Right renal cortex interstitium (tissue), 3 donors: ENCODE measurements at places on chromosomes 12 and 14.
A peak's percentile ranks its signal among the peaks of the same experiment; 100 is the strongest.

DNA sequence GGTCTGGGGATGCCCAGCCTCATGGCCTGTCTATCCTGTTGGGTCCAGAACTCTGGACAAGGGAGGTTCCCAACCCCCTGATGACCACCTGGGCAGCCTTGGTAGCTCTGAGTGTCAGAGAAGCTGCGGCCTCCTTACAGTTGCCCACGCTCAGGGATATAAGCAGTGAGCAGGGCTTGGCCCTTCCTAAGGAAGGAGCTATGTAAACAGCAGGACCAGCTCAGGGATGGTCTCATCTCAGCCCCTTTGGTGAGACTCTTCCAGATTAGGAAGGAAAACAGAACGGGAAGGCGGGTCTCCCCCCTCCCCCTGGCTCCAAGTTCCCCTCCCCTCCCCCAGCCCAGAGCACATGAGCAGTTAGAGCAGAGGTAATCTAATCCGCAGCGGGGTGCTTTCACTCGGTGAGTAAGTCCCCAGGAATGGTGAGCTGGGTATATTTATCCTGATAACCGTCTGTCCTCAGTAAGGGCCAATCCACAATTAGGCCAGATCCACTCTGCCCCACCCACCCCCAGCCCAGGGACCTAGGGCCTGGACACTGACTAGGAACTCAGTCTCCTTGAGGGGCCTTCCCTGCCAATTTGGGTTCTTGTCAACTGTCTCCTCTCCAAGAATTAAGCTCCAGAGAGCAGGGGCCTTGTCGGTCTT, 29.5 kb upstream of the RPLP0 start:
- DNase-seq: peak; percentile 47

DNA sequence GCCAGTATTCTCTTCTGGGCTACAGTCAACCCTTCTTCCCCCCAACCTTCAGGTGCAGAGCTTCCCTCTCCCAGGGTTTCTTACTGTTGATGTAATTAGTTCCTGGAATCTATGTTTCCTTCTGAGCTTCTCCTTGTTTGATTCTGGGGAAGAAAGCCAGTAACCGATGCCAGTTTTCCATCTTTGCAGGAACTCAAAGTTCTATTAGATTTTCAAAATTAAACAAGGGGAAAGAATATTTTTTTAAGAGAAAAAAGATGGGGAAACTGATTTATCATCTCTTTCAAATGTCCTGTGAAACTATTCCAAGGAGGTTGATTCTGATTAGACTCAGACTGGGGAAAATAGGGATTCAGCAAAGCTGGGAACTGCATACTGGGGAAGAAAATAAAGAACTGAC, 17.9 kb upstream of the FAM234B start:
- DNase-seq: no peak

DNA sequence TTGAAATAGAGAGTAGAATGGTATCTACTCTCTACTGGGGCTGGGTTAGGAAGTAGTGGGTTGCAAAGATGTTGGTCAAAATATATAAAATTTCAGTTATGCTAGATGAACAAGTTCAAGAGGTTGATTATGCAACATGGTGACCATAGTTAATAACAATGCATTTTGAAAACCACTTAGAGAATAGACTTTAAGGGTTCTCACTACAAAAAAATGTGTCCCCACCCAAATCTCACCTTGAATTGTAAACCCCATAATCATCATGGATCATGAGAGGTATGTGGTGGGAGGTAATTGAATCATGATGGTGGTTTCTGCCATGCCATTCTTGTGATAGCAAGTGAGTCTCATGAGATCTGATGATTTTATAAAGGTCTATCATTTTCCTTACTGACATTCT, 94.0 kb downstream of the C12orf50 start:
- no peak for DNase-seq

GRCh38 chr14:24463884-24464785, 21.6 kb upstream of the SDR39U1 start:
- no peak for DNase-seq

- DNase-seq: peak; percentile 30
These were observed 127.1 kb downstream of the FIGNL2 start for GRCh38 chr12:51721282-51721940.
